ENCODE measurements at places on chromosomes 7 and 10.

DNA sequence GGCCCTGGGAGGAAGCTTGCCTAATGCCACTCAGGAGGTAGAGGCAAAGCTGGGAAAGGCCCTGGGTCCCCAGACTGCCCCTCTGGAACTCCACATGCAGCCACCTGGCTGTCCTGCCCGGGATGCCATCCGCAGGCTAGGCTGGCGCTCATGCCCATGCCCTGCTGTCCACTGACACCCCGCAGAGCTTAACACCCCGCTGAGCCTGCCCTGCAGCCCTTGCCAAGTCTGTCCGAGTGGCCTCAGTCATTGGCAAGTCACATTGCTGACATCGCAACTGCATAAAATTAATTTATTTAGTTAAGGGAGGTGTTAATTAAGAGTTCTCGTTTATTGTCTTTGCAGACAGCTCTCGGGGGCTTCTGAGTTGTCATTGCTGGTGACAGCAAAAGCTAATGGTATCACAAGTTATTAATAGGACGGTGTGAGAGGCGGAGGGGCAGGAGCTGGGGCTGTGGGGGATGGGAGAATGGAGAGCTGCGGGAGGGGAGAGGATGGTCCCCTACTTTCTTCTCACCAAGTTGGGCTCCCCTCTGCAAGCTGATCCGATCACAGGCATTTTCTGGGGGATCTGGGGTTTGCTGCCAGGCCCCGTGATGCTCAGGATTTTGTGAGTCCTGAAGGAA is 55.6 kb upstream of the PCBD1 start:
- no peak for DNase-seq

DNA sequence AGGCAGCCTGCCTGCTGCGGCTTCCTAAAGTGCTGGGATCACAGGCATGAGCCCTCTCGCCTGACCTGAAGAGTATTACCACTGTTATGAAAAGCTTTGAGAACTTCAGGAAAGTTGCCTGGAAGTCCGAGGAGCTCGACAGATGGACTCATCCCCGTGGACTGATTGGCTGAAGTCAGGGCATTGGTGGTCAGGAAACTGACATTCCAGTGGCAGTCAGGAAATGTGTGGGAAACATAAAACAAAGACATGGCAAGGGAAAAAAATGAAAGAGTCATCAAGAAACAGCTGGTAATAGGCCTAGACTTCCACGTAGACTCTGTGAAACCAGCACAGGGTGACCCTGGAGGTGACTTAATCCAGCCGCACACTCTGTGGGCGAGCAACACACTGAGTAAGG is 123.3 kb downstream of the CDH23 start:
- no peak for DNase-seq

- peak; percentile 71 for DNase-seq
These were observed 33.4 kb upstream of the VWDE start for GRCh38 chr7:12436896-12437535.

DNA sequence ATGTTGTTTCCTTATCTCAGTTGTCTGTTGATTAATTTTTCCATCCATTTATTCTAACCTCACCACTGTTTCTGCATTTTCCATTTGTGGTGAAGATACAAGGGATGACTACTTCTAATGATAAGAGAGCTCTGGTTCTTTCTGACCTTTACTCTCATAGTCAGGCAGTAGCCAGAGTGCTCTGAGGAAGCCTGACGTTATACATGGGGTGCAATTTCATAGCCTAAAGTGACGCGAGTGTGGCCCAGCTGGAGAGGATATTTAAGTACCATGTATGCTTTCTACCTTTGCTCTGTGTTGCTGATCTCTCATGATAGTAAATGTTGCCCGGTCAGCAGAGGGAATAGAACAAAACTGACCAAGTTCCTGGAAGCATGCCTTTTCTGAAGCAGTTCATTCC is 33.9 kb upstream of the CYCS start:
- DNase-seq, result no peak

DNA sequence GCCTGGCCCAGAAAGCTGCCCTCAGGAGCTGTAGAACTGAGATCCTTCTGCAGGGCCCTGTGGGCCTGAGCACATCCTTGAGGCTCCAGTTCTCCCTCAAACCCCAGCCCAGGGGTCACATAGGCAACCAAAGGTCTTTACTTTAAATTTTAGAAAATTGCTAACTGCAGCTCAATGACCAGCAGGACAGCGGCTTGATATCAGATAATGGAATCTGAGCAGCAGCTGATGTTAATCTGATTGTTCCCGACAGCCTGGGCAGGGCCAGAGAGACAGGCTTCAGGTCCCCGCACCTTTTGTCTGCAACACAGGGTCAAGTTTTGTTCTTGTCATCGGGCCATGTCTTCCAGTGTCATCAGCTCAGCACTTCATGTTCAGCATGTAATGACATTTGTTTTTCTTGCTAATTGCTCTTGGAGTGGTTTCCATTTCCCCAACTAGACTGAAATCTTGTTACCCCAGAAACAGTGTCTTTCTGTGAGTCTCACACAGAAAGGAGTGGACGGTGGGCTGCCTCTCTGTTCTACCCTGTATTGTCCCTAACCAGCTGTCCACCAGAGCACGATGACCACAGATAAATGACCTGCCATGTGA is 91.0 kb downstream of the PAXIP1 start:
- DNase-seq, result no peak

DNA sequence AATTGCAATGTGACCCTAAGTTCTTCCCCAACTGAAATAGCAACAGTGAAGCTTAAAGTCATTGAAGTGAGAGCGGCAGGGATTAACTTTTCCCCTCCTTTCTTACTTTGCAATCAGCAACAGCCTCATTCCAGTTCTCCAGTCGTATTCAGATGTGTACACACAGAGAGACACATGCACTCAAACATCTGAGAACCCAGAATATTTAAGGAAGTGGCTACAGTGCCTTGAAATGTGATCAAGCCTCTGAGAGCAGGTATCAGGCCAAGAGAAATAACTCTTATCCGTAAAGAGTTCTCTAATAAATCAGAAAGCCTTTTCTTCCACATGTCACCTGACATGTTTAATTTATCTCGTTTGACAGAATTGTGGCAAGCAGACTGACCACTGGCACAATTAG is 388.9 kb upstream of the NPVF start:
- no peak for DNase-seq

DNA sequence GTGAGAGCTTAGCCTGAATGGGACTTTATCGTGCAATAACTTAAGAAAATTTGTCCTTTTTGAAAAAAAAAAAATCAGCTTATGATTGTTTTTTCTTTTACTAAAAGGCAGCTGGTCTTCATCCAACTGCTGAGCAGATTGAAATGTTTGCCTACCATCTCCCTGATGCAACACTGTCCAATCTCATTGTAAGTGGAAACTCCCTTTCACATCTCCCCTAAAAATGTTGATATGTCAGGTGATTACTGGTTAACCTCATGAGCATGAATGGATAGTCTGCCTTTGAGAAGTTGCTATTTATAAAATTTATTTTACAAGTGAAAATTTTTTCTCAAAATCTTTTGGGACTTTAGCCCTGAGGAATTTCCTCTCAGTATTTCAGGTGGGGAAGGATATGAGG is 17.8 kb upstream of the HKDC1 start:
- no peak for DNase-seq

DNA sequence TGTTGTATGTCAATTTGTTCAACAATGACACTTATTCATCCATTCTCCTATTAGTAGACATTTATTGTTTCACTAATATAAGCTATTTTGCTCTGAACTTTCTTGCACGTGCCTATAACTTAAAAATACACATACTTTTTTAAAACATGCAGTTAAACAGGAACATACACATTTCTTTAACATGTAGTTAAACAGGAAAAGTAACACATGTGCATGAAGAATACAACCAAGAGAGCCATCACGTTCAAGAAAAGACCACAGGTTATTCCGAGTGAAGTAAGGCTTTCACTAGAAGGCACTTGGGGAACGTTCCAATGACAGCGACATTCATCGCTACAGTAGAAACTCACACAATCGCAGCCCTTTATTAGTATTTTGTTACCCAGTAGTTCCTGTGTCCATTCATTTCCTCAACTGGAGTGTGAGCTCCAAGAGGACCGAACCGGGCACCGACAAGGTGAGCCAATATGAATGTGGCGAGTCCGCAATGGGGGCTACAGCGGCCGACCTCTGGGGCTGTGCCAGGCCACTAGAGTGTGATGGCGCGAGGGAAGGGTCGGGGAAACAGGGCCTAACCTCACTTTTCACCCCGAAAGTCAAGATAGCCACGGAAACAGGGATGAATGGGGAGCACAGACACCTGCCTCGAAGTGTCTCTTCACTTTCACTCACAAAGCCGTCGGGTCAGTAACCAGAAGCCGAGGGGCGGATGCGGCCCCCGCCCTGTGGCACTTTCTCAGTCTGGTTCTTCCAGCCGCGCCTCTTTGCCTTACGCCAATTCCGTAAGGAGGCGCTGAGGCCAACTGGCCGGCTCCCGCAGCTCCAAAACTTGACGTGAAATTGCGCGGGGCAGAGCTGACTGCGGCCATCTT is 775 bp upstream of the SEPTIN7 start:
- DNase-seq, result peak; percentile 25

DNA sequence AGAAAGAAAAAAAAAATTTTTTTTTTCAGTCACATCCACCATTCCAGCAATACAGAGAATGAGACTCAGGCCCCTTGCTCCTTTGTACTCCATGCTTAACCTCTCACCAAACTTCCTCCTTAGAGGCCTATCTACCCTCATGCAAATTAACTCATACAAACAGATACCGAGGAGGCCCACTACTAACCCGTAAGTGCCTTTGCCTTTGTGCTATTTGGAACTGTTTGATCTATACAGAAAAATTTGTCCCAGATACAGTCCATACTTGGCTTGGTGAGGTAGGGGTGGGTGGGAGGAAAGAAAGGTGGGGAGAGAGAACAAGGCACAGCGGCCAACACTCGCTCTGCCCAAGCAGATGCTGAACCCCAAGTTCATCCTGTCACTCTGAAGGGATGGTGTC is 87.8 kb upstream of the DUSP5 start:
- no peak for DNase-seq

- DNase-seq, result no peak
These were observed at the start of gene ALDH18A1 for GRCh38 chr10:95656291-95657164. TSS of gene ALDH18A1 (minus strand) at chr10:95656711. CDS start at chr10:95653377, 3,334 bp downstream.

- no peak for DNase-seq
These were observed 160.3 kb upstream of the NRP1 start for GRCh38 chr10:33494694-33495265.

DNA sequence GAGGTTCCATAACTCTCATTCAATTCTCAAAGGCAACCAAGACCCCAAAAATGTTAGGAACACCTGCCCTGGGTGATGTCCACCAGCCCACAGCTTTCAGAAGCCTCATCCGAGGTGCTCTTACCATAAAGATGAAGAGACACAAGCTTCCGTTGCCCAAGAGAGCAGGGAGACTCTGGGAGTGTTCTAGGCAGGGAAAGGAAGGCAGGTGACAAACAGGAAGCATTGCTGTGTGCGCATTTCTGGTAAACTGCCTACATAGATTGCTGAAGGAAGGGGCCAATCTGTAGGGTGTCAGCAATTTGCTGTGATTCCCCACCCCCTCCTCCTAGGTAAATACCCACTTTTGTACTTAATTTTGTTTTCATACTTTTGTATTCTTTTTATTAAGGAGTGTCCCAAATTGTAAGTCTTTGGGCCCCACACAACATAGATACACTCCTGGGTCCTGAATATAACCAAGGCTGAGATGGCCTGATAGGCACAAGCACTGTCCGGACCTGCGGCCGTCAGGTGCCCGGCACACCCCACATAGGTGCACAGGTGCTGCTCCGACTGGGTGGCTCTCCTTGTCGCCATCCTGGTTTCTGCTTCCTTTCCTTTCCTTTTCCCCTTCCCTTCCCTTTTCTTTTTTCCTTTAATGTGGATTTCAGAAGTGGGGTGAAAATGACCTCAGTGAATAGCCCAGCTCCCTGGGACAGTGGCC is 51.4 kb upstream of the SMNDC1 start:
- DNase-seq, result no peak

- no peak for DNase-seq
These were observed 125.7 kb upstream of the CDK1 start for GRCh38 chr10:60652628-60653027.

- DNase-seq, result peak; percentile 3
These were observed 15.6 kb downstream of the LYZL1 start for GRCh38 chr10:29304264-29304994.

- no peak for DNase-seq
These were observed 60.4 kb downstream of the VIPR2 start for GRCh38 chr7:159084069-159084801.

- no peak for DNase-seq
These were observed 6.9 kb downstream of the KMT2E start for GRCh38 chr7:105020926-105021325.

DNA sequence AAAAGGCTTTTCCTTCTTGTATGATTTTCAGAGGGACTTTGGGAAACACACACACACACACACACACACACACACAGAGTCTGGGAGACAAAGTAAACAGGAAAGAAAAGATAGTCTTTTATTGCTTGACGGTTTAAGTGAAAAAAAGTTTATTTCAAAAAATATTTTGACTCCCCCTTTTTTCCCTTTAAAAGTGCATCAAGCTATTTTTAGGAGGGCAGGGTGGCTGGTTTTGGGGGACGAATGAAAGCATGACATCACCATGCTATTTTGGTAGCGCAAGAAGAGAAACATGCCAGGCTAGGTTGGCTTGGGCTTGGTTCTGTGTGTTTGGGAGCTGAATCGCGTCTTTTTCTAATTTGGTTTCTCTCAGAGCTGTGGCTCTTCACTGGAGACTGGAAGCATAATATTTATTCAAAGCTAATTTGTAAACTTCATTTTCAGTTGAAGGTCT is 129.2 kb downstream of the BAMBI start:
- no peak for DNase-seq

GRCh38 chr10:90837486-90837885 is 20.4 kb downstream of the HTR7 start:
- DNase-seq, result no peak

- DNase-seq, result no peak
These were observed 21.1 kb downstream of the FAM53B start for GRCh38 chr10:124722798-124723783.

GRCh38 chr7:157799076-157799685 is 462.4 kb downstream of the DNAJB6 start:
- DNase-seq, result no peak

DNA sequence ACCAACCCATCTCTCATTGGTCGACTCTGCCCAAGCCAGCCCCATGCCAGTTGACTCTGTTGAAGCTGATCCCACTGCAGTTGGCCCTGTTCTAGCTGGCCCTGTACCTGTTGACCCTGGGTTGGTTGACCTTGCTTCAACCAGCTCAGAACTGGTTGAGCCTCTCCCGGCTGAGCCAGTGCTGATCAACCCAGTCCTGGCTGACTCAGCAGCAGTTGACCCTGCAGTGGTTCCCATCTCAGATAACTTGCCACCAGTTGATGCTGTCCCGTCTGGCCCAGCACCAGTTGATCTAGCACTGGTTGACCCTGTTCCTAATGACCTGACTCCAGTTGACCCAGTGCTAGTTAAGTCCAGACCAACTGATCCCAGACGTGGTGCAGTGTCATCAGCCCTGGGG is 7.4 kb downstream of the PPRC1 start:
- no peak for DNase-seq

GRCh38 chr10:114635797-114636550 is 22.1 kb downstream of the ABLIM1 start:
- DNase-seq, result no peak

DNA sequence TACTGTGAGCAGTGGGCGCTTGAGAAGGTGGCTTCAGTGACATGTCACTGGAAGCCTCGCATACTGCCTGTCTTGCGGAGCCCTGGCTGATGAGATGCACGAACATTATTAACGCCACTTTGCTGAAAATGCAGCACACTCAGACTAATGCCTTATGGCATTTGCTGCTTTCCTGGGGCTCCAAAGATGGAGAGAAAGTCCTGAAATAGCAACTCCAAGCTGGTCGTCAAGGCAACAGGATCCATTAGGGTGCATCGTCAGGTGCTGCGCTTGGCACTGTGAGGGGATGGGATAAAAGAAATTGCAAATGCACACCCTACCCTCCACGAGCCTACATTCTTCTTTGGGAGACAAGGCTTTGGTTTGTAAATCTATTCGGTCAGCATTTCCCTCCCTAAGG is 592.5 kb downstream of the TYW1 start:
- no peak for DNase-seq
